ENCODE measurements at places on chromosomes 4 and X. TPM values are rescaled to one million over a fixed set of nuclear protein-coding genes. Genes with fewer than 3 reads are reported as not detected.

- no peaks in the 10 kb centered on the region for H3K27me3 ChIP-seq
- no peaks in the 10 kb centered on the region for H3K4me1 ChIP-seq
- no peak for DNase-seq
- no peak overlapping the region for H3K27ac ChIP-seq
- H3K36me3 ChIP-seq: no peaks in the 10 kb centered on the region
Measured at GRCh38 chr4:79225360-79225759, 100.5 kb downstream of the NAA11 start.

Gene CRMP1
- total RNA-seq: not detected

DNA sequence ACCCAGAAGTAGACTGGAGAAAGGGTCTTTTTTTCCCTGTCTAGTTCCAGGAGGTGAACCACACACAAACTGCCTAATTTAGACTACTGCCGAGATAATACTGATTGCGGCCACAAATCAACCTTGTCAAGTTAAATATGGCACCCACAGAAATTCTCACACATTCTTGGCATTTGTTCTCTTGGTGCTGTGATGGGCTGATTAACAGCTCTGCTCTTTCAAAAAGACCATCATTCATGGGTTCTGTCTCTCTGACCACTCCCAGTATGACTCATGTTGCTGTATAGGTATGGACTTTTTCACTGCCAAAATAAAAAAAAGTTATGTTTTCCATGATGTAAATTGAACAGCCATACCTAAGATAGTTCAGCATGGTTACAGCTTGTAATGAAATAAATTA lies 1003.5 kb upstream of the LCORL start:
- no peak for DNase-seq
- H3K36me3 ChIP-seq: no peaks in the 10 kb centered on the region
- no peak overlapping the region for H3K27ac ChIP-seq
- no peak overlapping the region for H3K4me3 ChIP-seq
- H3K27me3 ChIP-seq: no peaks in the 10 kb centered on the region

DNA sequence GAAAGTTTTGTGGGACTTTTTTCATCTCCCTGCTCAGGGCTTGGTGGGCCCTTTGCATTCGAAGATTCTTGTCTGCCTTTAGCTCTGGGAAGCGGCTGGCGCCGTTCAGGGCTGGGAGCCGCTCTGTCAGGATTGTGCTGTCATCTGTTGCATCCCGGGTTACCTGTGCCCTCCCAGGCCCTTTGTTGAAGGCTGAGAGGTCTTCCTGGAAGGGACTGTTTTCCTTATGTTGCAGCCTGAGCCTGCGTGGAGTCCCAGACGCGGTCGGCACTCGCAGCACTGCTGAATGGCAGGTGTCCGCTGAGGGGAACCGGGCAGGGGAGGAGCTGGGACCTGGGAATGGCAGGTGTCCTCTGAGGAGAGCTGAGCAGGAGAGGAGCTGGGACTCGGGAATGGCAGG lies 15.9 kb downstream of the RGS12 start:
- no peak overlapping the region for H3K4me3 ChIP-seq
- peaks cover 10% of the 10 kb centered on the region for H3K4me1 ChIP-seq
- no peaks in the 10 kb centered on the region for H3K27me3 ChIP-seq
- no peaks in the 10 kb centered on the region for H3K36me3 ChIP-seq
- DNase-seq: no peak

DNA sequence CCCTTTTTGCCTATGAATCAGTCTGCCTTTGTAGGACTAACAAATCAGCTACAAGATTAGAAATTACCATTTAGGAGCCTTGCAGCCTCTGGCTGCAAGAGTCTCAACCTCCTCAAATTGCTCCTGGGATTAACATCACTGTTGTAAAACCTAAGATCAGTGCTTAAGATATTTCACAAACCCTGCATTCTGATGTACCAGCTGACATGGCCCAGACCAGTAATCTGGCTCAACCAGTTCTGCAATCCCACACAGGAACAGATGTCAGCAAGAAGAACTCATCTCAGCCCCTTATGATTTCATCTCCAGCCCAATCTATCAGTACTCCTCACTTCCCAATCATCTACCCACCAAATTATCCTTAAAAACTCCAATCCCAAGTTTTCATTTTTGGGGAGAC lies 32.5 kb upstream of the AADAT start:
- H3K4me1 ChIP-seq: no peaks in the 10 kb centered on the region
- no peak for DNase-seq
- H3K27me3 ChIP-seq: peaks cover under 1% of the 10 kb centered on the region
- H3K27ac ChIP-seq: no peak overlapping the region
- peaks cover 1% of the 10 kb centered on the region for H3K36me3 ChIP-seq

DNA sequence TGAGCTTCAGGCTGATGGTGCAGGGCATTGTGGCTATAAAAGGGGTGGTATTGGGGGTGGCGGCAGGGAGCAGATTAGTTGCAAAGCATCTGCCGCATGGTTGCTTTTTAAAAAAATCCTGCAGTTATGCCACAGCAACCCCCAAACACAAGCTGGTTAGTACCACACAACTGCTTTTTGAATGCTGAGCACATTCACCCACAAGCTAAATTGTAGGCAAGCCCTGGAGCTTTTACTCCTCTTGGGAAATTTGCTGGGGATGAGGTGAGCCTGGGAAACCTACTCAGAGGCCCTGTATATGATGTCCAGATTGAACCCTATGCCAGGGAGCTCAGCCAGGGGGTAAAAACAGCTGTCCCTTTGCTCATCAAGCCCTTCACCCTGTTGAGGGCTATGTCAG lies 33.8 kb upstream of the TRIM2 start:
- H3K4me3 ChIP-seq: no peak overlapping the region
- H3K27me3 ChIP-seq: peaks cover 16% of the 10 kb centered on the region
- H3K27ac ChIP-seq: no peak overlapping the region
- H3K4me1 ChIP-seq: peaks cover 2% of the 10 kb centered on the region

Gene MUC7
- total RNA-seq: not detected

DNA sequence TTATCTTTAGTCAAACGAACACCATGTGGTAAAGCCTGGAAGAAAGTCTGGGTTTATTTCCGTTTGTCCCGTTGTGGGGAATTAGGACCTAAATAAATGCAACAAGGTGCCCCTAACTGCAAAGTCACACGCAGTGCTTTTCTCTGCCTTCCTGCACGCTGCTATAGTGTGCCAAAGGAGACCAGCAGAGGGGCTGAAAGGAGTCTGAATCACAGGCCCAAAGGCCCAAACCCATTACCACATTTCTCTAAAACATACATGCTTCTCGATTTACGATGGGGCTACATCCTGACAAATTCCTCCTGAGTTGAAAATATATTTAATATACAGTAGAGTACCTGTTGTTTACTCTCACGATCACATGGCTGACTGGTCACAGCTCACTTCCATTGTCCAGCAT lies 4.5 kb downstream of the VEGFC start:
- peaks cover 2% of the 10 kb centered on the region for H3K4me1 ChIP-seq
- H3K27ac ChIP-seq: no peak overlapping the region
- no peaks in the 10 kb centered on the region for H3K36me3 ChIP-seq

DNA sequence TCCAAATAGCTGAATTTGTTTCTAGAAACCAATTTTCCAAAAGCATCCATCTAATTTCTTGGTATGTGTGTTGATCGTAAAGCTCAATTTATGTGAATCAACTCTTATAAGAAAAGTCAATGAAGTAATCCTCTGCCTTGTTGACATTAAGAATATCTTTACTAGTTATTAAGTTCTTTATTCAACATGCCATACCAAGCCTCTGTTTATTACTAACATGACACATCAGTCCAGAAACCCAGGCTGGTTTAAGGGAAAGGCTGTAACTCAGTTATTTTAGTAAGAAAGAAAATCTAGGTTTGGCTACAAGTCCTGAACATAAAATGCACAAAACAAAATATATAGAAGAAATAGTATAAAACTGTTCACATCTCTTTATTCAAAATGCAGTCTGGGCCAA lies 48.0 kb downstream of the KLHL34 start:
- H3K4me1 ChIP-seq: no peaks in the 10 kb centered on the region
- no peak for DNase-seq
- no peaks in the 10 kb centered on the region for H3K27me3 ChIP-seq
- no peak overlapping the region for H3K27ac ChIP-seq

GRCh38 chr4:108010167-108010566 lies 20.5 kb downstream of the HADH start:
- H3K4me3 ChIP-seq: no peak overlapping the region
- DNase-seq: no peak
- H3K36me3 ChIP-seq: peaks cover 9% of the 10 kb centered on the region
- H3K27me3 ChIP-seq: no peaks in the 10 kb centered on the region
- no peak overlapping the region for H3K27ac ChIP-seq
- peaks cover 12% of the 10 kb centered on the region for H3K4me1 ChIP-seq

DNA sequence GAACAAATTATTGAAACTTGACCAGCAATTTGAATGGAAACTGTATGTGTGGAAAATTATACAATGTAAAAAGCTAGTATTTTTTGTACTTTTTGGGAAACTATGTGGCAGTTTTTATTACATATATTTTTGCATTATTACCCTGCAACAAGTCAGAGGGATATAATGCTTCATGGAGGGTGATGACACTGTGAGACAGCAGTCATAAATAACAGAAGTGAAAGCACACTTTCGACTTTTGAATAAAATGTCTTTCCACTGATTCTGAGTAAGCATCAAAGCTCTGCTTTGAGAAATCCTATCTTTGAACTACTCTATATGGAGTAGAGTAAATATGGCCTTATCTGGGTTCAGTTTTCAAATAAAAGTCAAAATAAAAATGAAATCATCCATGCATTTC lies 122.6 kb upstream of the PABPC4L start:
- H3K27ac ChIP-seq: no peak overlapping the region
- DNase-seq: no peak
- H3K4me3 ChIP-seq: no peak overlapping the region
- no peaks in the 10 kb centered on the region for H3K4me1 ChIP-seq

- H3K4me3 ChIP-seq: no peak overlapping the region
- DNase-seq: no peak
- peaks cover 8% of the 10 kb centered on the region for H3K4me1 ChIP-seq
Measured at GRCh38 chrX:18422325-18422724, 3.1 kb upstream of the CDKL5 start.

Gene CFP
- total RNA-seq: 25.3 TPM

GRCh38 chrX:49263631-49264030 lies 879 bp downstream of the FOXP3 start:
- no peaks in the 10 kb centered on the region for H3K36me3 ChIP-seq
- no peak for DNase-seq
- no peak overlapping the region for H3K27ac ChIP-seq
- no peaks in the 10 kb centered on the region for H3K27me3 ChIP-seq
- H3K4me1 ChIP-seq: peaks cover 23% of the 10 kb centered on the region

DNA sequence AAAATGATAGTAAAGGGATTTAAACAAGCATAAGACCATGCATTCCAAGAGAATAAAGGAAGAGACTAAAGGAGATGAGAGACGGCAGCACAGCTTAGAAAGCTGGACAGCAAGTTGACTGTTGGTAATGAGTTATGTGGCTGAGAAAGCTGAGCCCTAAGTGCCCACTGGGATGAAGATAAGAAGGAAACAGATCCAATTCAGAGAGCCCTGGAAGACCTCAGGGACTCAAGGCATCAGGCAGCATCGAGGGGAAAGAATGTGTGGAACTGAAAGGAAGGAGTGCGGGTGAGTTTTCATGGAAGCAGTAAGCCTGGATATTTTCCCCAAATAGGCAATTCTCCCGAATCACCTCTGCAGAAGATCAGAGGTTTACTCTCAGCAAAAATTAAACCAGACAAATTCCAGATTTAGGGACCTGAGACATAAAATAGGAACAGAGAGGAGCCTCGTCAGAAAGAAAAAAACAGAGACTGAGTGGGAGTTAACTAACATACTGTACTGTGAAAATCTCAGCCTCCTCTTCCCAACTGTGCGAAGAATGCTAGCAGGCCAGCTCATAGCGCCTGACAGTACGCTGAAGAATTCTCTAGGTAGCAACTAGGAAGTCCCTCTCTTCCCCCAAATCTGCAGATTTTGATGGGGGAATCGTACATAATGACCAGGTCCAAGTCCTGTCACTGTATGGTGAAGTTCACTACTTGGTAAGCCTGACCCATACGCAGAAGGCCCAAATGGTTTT lies 187.7 kb upstream of the TAPT1 start:
- no peaks in the 10 kb centered on the region for H3K36me3 ChIP-seq
- DNase-seq: no peak
- H3K4me1 ChIP-seq: no peaks in the 10 kb centered on the region
- no peak overlapping the region for H3K4me3 ChIP-seq
- peaks cover 9% of the 10 kb centered on the region for H3K27me3 ChIP-seq

Gene AFP
- not detected for total RNA-seq

GRCh38 chr4:146469022-146469421 lies 52.7 kb downstream of the SLC10A7 start:
- H3K27me3 ChIP-seq: no peaks in the 10 kb centered on the region
- H3K36me3 ChIP-seq: no peaks in the 10 kb centered on the region
- no peak overlapping the region for H3K27ac ChIP-seq
- no peak for DNase-seq

Gene VCX3A
- not detected for total RNA-seq

- DNase-seq: no peak
- no peak overlapping the region for H3K27ac ChIP-seq
- H3K4me3 ChIP-seq: no peak overlapping the region
- no peaks in the 10 kb centered on the region for H3K27me3 ChIP-seq
Measured at GRCh38 chrX:123450222-123450621, 266.1 kb downstream of the GRIA3 start.

All from T-helper 17 cell (primary cell).